ENCODE measurements at places on chromosomes 7 and 10.

- no peak for DNase-seq
Measured at GRCh38 chr10:107834706-107835105, 670.2 kb upstream of the SORCS1 start.

DNA sequence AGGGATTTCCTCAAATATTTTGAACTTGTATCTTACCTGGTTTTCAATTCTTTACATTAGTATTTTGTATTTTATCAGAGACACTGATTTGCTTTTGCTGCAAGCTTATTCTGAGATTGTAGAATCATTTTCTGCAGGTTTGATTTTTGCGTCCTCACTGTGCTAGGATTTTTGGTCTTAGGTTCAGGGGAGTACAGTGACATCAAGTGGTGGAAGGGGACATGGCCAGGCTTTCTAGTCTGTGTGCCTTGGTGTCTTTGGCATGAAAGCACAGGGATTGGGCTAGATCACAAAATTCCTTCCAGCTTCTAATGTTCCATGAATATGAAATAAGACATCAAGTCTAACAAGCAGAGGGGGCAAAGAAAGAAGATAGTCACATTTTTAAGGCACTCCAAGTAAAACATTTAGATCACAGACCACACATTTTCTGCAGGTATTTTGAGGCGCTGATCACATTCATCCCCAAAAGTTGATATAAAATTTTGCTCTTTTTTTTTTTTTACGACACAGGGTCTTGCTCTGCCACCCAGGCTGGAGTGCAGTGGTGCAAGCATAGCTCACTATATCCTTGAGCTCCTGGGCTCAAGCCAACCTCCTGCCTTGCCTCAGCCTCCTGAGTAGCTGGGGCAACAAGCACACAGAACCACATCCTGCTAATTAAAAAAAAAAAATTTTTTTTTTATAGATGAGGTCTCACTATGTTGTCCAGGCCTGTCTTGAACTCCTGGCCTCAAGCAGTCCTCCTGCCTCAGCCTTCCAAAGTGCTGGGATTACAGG, 124.4 kb downstream of the PON1 start:
- no peak for DNase-seq

DNA sequence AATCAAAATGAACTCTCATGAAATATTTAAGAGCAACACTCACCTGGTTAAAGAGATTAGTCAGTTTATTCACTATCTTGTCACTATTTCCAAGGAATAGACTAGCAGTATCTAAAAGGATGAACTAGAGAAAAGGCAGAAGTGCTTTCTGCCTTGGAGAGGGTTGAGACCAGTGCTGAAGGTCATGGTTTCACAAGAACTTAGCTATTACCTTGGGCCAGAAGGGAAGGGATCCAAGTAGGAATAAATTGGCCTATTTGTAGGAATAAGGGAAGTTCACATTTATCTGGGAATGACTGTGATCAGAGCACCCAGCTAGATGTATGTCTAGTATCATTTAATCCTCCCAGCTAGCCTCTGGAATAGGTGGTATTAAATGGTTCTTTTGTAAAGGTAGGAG, 347.2 kb downstream of the LRMDA start:
- no peak for DNase-seq

- DNase-seq, result no peak
Measured at GRCh38 chr7:20804345-20804744, 17.7 kb upstream of the SP8 start.

DNA sequence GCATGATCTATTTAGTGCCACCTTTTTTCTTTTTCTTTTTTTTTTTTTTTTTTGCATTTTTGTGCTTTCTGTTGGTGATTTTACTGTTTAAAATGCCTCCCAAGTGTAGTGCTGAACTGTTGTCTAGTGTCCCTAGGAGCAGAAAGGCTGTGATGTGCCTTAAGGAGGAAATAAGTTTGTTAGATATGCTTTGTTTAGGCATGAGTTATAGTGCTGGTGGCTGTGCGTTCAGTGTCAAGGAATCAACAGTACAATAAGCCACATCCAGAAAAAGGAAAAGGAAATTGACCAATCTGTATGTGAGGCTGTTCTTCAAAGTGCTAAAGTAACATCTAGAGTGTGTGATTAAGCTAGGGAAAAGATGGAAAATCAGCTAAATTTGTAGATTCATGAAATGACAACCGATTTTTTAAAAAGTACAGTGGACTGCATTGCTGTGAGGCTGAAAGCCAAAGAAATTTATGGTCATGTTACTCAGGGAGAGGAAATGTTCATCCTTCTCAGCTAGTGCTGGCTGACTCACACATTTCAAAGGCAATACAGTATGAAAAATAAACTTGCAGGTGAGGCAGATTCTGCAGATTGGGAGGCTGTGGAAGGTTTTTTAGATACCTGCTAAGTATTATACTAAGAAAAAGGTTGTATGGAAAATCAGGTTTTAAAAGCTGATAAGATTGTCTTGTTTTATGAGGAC, 122.7 kb upstream of the ADCY1 start:
- no peak for DNase-seq

- DNase-seq, result peak; percentile 87
Measured at GRCh38 chr10:100670828-100671479, 74.4 kb upstream of the PAX2 start.

All from activated CD8-positive, alpha-beta memory T cell treated with anti-CD3 and anti-CD28 coated beads for 24 hours (primary cell).